ENCODE measurements at places on chromosomes 3 and 15.

GRCh38 chr3:38583688-38584087, 65.8 kb downstream of the SCN5A start:
- DNase-seq = no peak

DNA sequence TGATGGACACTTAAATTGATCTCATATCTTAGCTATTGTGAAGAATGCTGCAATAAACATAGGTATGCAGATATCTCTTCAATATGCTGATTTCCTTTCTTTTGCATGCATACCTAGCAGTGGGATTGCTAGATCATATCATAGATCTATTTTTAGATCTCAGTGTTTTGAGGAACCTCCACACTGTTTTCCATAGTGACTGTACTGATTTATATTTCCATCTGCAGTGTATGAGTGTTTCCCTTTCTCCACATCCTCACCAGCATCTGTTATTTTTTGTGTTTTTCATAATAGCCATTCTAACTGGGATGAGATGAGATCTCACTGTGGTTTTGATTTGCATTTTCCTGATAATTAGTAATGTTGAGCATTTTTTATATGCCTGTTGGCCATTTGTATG, 17.1 kb upstream of the RASA2 start:
- DNase-seq = no peak

DNA sequence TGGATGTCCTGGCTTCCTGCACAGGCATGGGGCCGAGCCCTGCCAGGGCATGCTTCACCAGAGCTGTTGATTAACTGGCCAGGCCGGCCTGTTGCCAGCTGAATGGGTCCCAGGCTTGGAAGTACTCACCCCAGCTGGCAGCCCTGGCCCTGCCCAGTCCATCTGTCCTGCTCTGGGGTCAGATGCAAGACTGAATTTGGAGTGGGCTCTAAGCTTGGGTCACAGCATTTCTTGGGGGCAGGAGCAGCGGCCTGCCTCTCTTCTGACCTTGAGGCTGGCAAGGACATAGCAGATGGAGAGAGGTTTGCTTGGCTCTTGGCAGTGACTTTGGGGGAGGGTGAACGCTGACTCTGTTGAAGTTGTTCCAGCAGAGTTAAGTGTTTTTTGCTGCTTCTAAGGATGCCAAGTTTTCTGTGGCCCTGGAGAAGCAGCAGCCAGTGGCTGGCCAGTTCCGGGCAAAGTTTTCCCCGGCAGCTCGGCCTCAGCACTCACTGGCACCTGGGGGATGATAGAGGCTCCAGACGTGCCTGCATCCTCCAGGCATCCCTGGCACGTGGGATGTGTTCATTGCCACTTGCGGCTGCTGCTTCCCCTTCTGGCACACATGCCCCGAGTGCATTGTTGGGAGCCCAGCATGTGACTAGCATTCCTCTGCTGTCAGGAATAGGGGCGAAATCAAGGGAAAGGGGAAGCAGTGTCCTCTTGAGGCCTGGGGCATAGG, 22.9 kb downstream of the PDIA5 start:
- no peak for DNase-seq

GRCh38 chr3:156619376-156619775, 55.0 kb upstream of the TIPARP start:
- DNase-seq = no peak

DNA sequence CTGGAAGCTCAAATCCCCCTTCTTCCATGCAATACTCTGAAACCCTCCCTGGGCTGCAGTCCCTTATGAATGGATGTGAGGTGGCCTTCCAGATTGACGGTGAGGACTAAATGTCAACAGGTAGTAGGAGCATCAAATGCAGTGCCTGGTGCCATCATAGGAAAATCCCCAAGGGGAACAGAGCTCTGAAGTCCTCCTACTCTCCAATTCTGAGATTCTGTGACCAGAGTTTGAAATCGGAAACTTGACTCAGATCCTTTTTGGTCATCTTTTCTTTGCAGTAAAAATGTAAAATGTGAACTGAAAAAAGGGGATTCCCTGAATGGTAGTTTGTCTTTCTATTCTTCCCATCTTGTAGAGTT, 68.8 kb upstream of the TJP1 start:
- DNase-seq = no peak

- no peak for DNase-seq
These were observed 589.7 kb upstream of the KCNMB2 start for GRCh38 chr3:177946497-177946896.

GRCh38 chr3:64342940-64343688, 117.8 kb upstream of the PRICKLE2 start:
- DNase-seq = no peak

DNA sequence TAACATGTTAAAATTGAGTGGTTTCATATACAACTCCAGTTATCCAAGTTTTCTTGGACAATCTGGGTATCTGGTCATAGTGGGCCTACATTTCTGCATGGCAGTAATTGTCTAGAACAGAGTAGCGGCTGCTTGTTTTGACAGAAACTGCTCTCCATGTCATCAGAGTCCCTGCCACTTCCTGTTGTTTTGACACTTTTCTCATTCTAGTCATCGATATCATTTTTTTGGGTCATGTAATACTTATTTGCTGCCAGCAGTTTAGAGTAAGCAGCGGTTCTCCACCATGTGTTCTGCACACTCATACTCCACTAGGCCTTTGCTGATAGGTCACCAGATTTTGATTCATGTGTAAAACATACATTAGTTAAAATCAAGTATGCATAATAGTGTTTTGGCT, 81.5 kb downstream of the SLC25A26 start:
- DNase-seq = peak; percentile 86

DNA sequence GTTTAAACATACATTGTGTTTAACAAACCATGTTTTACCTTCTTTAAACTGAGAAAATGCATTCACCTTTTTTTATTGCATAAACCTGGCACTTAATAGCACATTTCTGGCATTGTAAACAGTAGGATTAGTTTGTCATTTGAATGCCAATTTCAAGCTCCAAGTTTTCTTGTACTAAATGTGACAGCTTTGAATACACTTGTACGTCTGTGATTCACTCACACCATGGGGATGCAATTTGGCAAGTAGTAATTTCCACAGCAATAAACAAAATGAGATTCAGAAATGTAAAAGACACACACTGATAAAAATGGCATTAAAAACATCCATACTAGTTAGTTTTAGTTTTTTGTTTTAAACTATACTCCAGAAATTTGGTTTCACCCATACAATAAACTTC, 598.9 kb downstream of the SI start:
- no peak for DNase-seq

DNA sequence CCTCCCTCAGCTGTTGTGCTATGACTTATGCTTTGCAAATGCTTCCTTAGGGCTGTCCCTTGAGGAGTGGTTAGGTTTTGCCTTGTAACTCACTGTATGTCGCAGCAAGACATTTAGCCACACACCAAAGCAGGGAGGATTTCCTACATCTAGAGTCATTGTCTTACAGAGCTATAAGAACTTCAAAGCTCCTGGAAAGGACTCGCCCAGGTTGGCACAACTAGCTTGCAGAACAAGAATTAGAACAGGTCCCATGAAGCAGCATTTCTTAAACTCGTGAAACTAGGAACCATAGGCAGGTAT, 19.4 kb upstream of the ACAP2 start:
- DNase-seq = no peak

DNA sequence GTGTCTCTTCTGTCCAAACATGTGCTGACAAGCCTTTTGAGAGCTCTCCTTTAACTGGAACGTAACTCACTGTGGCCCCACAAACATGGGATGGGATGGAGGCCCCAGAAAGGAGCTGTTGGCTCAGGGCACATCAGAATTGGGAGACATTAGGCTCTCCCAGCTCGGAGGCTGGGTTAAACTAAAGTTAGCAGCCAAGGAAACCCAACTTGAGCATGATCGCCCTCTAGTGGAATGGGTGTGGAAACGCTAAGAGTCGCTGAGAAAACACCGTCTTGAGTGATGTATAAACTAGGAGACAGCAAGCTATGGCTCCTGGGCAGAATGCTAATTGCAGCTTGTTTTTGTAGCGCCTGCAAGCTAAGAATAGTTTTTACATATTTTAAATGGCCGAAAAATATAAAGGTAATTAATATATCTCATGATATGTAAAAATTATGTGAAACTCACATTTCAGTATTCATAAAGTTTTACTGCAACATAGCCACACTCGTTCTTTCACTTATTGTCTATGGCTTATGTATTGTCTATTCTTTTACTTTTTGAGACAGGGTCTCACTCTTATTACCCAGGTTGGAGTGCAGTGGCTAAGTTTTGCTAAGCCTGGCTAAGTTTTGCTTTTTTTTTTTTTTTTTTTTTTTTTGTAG, 138.8 kb upstream of the HACD2 start:
- DNase-seq = peak; percentile 58

DNA sequence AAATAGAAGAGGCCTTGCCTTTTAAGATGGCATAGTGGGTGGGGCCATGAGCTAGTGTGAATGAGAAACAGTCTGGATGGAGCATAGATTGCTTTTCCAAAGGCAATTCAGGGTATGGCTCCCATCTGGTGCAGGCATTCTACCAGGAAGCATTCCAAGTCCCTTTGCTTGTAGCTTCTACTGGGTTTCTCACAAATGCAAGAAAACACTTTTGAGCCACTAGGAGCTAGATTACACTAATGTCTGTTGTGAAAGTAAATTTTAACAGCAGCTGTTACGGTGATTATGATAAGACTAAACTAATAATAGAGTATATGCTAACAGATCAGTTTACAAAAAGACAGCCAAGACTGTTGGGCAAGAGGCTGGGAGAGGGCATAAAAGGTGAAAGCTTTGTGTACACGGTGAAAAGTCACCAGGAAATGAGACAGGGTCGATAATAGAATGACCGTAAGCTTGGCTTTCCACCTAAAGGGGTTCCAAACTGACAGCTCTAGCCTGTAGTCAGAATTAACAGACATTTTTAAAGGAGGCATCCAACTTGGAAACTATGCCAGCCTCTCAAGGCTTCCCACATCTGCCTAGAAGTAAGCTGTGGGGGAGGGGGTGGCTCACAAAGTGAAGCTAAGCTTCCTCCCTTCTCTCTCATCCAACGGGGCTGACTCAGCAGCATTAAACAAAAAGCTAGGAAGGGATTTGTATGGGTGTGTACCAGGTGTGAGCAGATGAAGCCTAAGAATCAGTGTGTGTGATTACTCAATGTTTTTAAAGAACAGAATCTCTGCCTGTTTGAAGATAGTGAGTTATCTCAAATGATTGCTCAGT, 61.1 kb upstream of the GPD1L start:
- no peak for DNase-seq

DNA sequence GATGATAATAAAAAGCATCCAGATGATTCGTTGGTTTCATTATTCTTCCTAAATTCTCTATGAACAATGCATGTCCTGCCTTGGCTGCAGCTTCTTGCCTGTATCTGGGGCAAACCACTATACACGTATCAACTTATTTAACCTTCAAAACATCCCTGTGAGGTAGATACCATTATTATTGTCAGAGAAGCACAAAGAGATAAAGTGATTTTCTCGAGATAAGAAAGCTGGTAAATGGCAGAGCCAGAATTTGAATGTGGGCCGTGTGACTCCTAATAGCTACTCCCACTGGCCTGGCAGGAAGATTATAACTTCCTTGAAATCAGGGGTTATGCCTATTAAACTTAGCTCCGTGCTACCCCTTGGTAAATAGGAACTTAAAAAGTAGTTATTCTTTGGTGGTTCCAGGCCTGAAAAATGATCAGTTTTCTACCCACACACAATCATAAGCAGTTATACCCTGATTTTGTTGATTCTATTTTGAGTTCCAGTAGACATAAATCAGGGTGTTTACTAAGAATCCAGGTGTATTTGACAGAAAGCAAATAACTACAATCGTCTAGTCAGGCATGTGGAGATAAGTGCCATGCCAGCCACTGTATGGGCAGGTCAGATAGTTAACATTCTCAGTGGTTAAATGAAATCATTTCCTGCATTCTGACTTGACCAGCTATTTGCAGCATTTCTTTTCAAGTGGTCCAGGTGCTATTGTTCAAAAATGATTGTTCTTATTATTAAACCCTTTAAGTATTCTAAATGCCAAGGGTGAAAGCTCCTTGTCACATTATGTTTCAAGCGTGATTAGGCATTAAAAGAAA, 99.2 kb upstream of the LRRN1 start:
- DNase-seq = no peak

DNA sequence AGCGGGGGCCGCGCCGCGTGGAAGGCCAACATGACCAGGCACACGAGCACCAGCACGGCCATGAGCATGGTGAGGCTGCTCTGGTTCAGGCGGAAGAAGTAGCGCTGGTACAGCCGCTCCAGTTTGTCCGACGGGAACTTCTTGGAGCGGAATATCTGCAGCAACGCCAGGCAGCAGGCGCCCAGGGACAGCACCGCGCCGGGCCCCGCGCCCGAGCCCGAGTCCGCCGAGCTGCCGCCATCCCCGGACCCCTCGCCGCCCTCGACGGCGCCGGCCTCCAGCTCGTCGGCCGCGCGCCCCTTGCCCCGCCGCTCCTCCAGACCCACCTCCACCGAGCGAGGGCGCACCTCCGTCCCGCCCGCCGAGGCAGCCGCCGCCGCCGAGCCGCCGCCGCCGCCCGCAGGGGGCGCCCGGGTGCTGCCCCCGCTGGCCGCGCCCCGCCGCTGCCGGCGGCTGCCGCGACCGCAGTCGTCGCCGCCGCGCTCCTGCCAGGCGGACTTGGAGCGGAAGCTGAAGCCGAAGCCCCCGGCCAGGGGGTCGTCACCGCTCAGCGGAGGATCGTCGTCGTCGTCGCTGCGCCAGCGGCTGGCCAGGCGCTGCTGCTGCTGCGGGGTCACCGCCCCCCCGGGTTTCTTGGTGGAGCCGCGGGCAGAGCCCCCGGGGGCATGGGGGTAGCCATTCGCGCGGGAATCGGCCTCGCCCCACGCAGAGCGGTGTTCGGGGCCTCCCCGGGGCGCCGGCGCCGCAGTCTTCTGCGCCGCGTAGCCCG, 957 bp downstream of the ADCY5 start:
- DNase-seq = peak; percentile 38

DNA sequence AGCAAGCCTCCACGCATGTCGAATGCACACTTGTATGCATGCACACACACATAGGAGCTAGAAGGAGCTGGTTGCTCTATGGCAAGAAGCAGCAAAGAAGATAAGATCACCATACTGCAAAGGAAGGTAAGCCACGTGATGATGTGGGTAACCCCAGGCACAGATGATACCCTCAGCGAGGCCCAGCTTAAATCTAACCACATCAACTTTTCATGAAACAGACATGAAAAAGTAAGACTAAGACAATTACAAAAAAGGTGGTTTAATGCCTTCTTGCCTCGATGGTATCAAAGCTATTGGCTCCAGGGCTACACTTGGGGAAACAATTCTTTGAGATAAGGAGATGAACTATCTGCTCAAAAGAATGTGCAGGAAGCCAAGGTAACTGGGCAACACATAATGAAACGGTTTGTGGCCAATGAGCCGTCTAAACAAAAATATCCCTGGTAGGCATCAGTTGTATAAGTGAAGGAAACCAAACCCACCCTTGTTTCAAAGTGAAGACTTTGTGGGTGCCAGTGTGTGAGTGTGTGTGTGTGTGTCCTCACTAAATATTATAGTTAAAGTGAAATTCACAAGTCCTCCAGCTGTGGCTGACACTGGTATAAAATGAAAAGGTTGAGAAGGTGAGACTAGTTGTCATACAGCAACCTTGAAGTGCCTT, 365.7 kb upstream of the ICE2 start:
- peak; percentile 81 for DNase-seq

- DNase-seq = no peak
These were observed 6.8 kb upstream of the GAP43 start for GRCh38 chr3:115616461-115616860.

GRCh38 chr15:58346361-58346760, 85.4 kb upstream of the LIPC start:
- DNase-seq = no peak

GRCh38 chr15:68228143-68228970, 1.2 kb downstream of the CLN6 start:
- DNase-seq = no peak

GRCh38 chr15:96042734-96043224, 287.7 kb upstream of the NR2F2 start:
- DNase-seq = no peak

Measured in CD4-positive, alpha-beta T cell treated with Interleukin-10 for 1 hour (primary cell).